ENCODE measurements at places on chromosomes 3 and 15.

GRCh38 chr3:74041068-74041675, 416.4 kb upstream of the PDZRN3 start:
- no peak for DNase-seq

- DNase-seq: no peak
Measured at GRCh38 chr3:51338632-51339031, 46.5 kb upstream of the MANF start.

DNA sequence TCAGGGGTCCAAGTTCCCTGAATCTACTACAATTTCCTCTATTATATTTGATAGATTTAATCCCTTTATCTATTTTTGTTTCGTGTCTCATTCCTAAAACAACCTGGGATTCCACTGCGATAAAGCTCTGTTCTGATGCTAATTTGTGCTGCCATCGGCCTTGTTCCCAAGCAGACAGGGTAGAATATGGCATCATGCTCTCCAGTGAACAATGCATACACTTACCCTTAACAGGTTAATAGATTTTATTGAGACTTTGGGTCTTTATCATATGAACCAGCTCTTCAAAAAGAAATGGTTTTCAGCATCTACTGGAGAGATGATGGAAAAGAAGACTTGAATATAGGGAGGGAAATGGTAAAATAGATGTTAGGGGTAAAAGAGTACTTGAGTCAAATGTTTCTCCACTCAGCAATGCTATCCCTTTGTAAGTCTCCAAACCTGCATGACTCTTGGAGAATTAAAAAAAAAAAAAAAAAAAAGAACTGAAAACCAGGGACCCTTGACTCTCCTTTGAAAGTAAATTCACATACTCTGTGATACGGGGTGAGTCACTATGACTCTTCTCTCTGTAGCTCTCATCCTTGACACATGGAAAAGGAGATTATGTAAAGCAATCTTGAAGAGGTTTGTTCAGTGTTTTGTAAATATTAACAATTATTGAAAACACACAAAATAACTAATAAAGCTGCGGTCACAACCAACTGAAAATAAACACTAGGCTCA, 268.8 kb downstream of the ZBTB20 start:
- DNase-seq: no peak

DNA sequence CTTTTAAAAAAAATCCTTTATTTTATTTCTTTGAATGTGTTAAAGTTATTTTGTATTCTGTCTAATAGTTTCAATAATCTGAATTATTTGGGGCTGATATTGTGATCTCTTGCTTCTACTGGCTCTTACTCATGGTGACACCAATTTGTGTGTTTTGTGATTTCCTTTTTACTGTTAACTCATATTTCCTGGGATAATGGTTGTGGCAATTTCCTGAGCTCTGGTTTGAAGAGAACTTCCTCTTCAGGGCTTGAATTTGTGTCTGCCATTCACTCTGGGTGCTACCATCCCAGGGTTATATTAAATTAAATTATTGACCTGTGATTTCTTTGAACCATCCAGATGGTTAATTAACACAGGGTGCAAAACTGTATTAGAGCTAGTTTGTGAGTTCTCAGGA, 60.4 kb upstream of the RNF7 start:
- DNase-seq: no peak

GRCh38 chr3:180215866-180216265, 179.1 kb upstream of the PEX5L start:
- no peak for DNase-seq

- no peak for DNase-seq
Measured at GRCh38 chr15:88036154-88036839, 220.2 kb downstream of the NTRK3 start.

GRCh38 chr3:32132121-32132520, 25.7 kb downstream of the GPD1L start:
- no peak for DNase-seq

- no peak for DNase-seq
Measured at GRCh38 chr3:196694202-196694638, 17.8 kb downstream of the CEP19 start.

DNA sequence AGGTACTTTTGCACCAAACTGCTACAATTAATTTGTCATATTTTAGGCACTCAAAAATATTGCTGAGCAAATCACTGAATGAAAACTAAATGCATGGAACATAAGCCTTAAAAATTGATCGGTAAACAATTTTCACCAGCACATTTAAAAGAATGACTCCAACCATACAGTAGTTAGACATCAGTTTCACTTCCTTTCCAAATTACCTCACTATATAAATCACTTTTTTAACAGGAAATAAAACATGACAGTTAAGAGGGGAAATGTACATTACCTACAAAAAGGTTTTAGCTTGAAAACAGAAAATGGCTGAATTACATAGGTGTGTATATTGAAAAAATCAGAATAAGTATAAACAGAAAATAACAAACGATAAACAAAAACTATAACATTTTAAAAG, 108.4 kb downstream of the SERPINI1 start:
- no peak for DNase-seq

DNA sequence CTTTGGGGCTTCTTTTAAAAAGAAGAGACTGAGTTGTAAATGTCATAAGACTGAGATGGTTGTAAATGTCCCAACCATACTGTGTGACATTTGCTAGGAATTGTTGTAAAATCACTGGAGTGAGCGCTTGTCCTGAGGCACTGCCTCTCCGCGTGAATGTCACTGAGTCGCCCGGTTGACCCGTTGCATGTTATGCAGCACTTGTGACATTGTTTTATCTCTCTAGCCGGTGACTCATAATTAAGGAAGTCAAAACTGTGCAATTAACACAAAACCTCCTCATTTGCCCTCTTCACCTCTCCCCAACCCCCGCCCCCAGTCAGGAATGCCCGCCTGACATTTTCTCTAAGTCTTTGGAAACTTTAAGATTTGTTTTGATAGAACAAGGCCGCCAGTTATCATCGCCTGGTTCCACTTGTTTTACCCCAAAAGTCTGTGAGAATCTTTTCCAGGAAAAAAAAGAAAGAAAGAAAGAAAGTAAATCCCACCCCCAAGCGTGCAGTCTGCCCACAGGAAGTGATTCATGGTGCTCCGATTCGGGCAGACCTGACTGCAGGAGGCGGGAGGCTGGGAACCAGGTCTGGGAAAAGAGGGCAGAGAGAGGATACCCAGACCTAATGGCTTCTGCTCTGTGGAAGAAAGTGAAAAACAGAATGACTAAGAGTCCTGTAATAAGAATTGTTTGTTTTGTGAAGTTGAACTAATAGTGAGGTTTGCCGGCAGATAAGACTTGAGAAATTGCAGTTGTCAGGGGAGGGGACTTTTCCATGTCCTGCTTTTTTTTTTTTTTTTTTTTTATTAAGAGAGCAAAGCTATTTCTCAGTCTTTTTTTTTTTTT, 84.8 kb downstream of the SMAD3 start:
- DNase-seq: no peak

Data from left kidney (tissue), 8 donors.